Activated T-helper 1 cell treated with anti-CD3 and anti-CD28 coated beads, Interleukin-12 subunit alpha, Interleukin-12 subunit beta, Interleukin-2, Interleukin-4 antibody, amounts not matched to agents 30 ng/mL and 10 ng/mL and 1 ng/mL, durations not matched to agents 14 hours and 24 hours and 36 hours (primary cell): ENCODE measurements at places on chromosomes 6 and 20. TPM values are rescaled to one million over a fixed set of nuclear protein-coding genes. Genes with fewer than 3 reads are reported as not detected.

CRISP3 gene
- total RNA-seq = not detected in 2 replicates

DNMT3B gene
- total RNA-seq = 0.75 and 0.93 TPM in 2 replicates

COL11A2 gene
- 0.61 and 0.65 TPM in 2 replicates for total RNA-seq

TCEA2 gene
- total RNA-seq = 33.8 TPM in 2 replicates

RAB44 gene
- 0.05 and 0.10 TPM in 2 replicates for total RNA-seq

NEDD9 gene
- 53.2 and 62.1 TPM in 2 replicates for total RNA-seq

GRCh38 chr6:35038076-35038475 is 103.1 kb downstream of the TCP11 start:
- H3K27ac ChIP-seq = no peak overlapping the region
- no peak overlapping the region for H3K4me3 ChIP-seq
- H3K27me3 ChIP-seq = no peaks in the 10 kb centered on the region
- H3K4me1 ChIP-seq = no peaks in the 10 kb centered on the region
- no peaks in the 10 kb centered on the region for H3K36me3 ChIP-seq
- DNase-seq = no peak

GRCh38 chr6:25898289-25898977 is 24.4 kb upstream of the SLC17A3 start:
- H3K27ac ChIP-seq = no peak overlapping the region
- H3K4me1 ChIP-seq = no peaks in the 10 kb centered on the region
- no peak for DNase-seq
- H3K36me3 ChIP-seq = no peaks in the 10 kb centered on the region
- no peak overlapping the region for H3K4me3 ChIP-seq

DNA sequence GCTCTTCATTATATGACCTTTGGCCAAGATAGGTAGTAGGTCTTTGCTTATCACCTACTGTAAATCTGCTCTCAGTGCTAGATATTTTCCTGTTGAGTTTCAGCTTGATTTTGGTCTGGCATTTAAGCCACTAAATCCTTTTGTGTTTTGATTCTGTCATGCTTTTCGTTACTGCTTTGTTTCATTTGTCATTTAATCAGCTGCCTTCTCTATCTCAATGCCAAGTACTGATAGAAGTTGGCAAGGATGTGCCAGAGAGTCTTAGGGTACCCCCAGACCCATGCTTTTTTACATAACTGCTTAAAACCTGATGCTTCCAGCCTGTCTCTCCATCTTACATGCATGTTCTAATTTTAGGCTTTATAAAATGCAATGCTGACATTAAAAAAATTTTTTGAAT is 300.1 kb upstream of the SASH1 start:
- DNase-seq = no peak
- H3K27me3 ChIP-seq = no peaks in the 10 kb centered on the region
- no peak overlapping the region for H3K4me3 ChIP-seq

DNA sequence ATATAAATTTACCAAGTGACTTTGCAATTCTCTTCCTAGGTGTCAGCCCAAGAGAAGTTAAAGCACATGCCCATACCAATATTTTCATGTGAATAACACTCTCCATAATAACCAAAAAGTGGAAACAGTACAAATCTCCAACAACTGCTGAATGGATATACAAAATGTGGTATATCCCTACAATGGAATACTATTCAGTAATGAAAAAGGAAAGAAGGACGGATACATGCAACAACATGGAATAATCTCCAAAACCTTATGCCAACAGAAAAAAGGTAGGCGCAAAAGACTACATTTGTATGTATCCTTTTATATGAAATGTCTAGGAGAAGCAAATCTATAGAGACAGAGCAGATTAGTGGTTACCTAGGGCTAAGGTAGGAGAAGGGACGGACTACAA is 487.7 kb upstream of the ID4 start:
- H3K27me3 ChIP-seq = no peaks in the 10 kb centered on the region
- no peak overlapping the region for H3K4me3 ChIP-seq
- DNase-seq = no peak
- no peak overlapping the region for H3K27ac ChIP-seq
- no peaks in the 10 kb centered on the region for H3K4me1 ChIP-seq

DNA sequence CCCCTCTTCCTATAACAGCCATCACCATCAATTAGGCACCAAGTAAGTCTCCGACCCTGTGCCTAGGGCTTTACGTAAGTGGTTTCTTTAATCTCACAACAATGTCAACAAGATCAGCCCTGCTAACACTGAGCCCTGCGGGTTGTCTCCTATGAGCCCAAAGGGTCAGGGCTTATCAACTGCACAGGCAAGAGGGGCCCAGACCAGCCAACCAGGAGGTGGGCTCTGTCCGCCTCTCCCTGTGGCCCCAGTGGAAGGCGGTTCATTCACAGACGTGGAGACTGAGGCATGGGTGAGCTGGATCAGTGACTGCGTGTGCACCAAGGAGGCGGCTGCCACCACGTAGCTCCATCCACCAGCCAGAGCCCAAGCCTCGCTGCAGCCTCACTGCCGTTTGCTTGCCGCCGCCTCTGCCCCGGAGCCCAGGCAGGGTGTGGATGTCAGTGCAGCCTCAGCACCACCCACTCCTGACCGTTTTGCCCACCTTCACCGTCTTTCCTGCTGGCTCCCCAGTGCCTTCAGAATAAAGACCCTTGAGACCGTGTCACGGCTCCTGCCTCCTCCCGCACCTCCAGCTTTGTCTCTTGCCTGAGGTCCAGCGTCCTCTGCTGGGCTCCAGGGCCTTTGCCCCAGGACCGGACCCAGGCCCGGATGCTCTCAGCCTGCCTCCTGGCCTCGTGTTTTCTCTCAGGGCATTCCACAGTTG is 78.7 kb downstream of the DLL1 start:
- no peaks in the 10 kb centered on the region for H3K36me3 ChIP-seq
- H3K27ac ChIP-seq = no peak overlapping the region
- H3K4me3 ChIP-seq = no peak overlapping the region
- DNase-seq = no peak
- no peaks in the 10 kb centered on the region for H3K27me3 ChIP-seq

DNA sequence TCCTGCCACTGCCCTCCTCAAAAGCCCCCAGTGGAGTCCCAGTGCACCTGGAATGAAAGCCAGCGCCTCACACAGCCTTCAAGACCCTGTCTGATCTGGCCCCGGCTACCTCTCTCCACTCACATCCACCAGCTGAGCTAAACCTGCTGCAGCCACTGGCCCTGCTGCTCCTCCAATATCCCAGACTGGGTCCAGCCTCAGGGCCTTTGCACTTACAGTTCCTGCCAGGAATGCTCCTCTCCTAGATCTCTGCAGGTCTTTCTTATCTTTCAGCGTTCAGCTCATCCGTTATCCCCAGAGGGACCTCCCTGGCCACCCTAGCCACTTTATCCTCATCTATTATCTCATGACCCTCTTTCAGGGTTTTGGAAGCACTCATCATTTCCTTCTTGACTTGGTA is 68.8 kb downstream of the KCNB1 start:
- no peak for DNase-seq
- no peaks in the 10 kb centered on the region for H3K4me1 ChIP-seq
- H3K36me3 ChIP-seq = no peaks in the 10 kb centered on the region
- H3K27me3 ChIP-seq = peaks cover 34% of the 10 kb centered on the region
- no peak overlapping the region for H3K4me3 ChIP-seq

DNA sequence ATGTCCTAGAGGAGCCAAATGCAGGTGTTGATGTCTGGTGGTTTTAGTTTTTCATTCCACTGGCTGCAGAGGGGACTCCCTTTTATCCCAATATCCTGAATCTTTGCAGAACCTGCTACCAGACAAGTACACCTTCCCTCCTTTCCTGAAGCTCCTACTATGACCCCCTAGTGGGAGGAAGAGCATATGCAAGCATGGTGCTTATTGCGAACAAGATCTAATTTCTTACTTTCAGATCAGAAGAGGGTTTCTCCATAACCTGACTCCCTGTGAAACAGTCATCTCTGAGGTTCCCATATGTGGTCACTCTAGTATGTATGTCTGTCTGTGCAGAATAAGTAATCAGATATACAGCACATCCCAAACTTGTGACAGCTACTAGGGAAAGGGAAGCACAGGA is 277.2 kb downstream of the ARHGAP18 start:
- H3K4me1 ChIP-seq = no peaks in the 10 kb centered on the region
- H3K36me3 ChIP-seq = no peaks in the 10 kb centered on the region

- H3K27ac ChIP-seq = no peak overlapping the region
- no peaks in the 10 kb centered on the region for H3K27me3 ChIP-seq
- H3K36me3 ChIP-seq = peaks cover 2% of the 10 kb centered on the region
Measured at GRCh38 chr20:3382836-3383235, 24.6 kb downstream of the DNAAF9 start.

DNA sequence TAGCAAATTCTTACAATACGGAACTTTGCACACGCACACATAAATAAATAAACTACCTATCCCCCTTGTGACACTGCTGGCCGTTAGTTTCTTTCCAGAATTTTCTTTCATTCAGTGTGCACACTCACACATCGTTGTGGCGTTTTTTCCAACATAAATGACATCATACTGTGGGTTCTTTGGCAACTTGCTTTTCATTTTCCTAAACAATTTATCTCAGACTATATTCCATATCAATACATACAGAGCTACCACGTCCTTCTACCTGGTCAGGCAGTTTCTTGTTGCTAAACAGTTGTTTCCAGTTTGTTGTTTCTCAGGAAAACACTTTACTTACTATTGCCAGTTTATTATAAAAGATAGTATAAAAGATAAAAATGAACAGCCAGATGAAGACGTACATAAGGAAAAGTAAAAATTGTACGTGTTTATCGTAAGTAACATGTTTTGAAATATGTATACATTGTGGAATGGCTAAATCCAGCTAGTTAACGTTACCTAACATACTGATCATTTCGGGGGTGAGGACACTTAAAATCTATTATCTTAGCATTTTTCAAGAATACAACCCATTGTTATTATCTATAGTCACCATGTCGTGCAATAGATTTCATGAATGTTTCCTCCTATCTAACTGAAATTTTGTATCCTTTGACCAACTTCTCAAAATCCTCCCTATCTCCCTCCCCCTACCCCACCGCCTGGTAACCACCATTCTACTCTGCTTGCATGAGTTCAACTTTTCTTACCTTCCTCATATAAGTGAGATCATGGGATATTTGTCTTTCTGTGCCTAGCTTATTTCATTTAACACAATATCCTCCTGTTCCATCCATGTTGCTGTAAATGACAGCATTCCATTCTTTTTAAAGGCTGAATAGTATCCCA is 1.2 kb upstream of the TP53RK start:
- peaks cover 48% of the 10 kb centered on the region for H3K4me1 ChIP-seq
- DNase-seq = no peak
- H3K27me3 ChIP-seq = peaks cover 3% of the 10 kb centered on the region
- peak overlapping the region; percentile 80 for H3K27ac ChIP-seq
- H3K4me3 ChIP-seq = peak overlapping the region; percentile 88
- peaks cover 15% of the 10 kb centered on the region for H3K36me3 ChIP-seq

DNA sequence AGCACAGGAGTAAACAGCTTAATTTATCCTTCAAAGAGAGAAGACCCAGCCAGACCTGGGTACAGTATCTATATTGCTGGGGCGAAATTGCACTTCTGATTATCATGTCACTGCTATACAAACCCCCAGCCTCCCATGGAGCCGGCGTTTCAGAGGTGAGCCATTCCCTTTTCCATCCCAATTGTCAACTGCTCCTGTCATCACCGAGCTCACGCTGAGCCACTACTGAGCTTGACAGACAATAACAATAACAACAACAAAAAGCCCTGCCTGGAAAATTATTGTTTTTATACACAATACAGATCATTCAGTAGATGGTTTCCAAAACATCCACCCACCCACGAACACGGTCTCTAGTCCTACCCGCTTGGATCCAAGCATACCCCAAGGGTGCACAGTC is 129.0 kb upstream of the JARID2 start:
- H3K36me3 ChIP-seq = no peaks in the 10 kb centered on the region
- DNase-seq = no peak
- no peak overlapping the region for H3K4me3 ChIP-seq
- no peak overlapping the region for H3K27ac ChIP-seq

- no peak for DNase-seq
- no peak overlapping the region for H3K4me3 ChIP-seq
- no peaks in the 10 kb centered on the region for H3K36me3 ChIP-seq
- no peaks in the 10 kb centered on the region for H3K27me3 ChIP-seq
- no peak overlapping the region for H3K27ac ChIP-seq
Measured at GRCh38 chr6:126083875-126084274, 97.5 kb downstream of the TRMT11 start.

DNA sequence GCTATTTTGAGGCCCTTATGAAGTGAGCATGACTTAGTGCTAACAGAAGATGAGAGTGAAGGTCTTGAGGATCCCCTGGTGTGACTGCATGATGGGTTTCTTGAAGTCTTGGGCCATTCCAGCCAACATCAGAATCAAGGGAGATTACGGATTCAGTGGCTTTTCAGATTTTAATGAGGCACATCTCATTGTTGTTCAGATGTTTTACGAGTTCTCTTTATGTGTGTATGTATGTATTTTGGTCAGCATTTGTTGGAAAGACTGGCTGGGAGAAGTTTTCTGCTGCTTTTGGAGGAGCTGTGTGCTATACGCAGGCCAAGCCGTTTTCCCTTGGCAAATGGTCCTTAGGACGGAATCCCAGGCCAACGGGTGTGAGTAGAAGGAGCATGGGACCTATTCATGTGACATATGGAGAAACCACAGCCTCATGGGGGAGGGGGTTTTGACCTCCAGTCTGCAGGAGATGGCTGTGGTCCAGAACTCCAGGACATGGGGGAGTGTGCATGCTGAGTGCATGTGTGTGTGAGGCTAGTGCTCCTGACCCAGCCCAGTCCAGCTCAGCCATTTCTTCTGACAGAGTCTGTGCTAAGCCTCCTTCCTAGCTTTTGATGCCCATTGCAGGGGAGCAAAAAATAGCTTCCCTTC is 35.3 kb downstream of the CHMP4B start:
- H3K27me3 ChIP-seq = no peaks in the 10 kb centered on the region
- H3K36me3 ChIP-seq = peaks cover 31% of the 10 kb centered on the region
- DNase-seq = no peak
- no peak overlapping the region for H3K27ac ChIP-seq

GRCh38 chr20:43987531-43987930 is 72.9 kb downstream of the TOX2 start:
- no peak overlapping the region for H3K27ac ChIP-seq
- peaks cover 3% of the 10 kb centered on the region for H3K27me3 ChIP-seq
- DNase-seq = no peak
- H3K4me3 ChIP-seq = no peak overlapping the region
- H3K36me3 ChIP-seq = peaks cover 3% of the 10 kb centered on the region

DNA sequence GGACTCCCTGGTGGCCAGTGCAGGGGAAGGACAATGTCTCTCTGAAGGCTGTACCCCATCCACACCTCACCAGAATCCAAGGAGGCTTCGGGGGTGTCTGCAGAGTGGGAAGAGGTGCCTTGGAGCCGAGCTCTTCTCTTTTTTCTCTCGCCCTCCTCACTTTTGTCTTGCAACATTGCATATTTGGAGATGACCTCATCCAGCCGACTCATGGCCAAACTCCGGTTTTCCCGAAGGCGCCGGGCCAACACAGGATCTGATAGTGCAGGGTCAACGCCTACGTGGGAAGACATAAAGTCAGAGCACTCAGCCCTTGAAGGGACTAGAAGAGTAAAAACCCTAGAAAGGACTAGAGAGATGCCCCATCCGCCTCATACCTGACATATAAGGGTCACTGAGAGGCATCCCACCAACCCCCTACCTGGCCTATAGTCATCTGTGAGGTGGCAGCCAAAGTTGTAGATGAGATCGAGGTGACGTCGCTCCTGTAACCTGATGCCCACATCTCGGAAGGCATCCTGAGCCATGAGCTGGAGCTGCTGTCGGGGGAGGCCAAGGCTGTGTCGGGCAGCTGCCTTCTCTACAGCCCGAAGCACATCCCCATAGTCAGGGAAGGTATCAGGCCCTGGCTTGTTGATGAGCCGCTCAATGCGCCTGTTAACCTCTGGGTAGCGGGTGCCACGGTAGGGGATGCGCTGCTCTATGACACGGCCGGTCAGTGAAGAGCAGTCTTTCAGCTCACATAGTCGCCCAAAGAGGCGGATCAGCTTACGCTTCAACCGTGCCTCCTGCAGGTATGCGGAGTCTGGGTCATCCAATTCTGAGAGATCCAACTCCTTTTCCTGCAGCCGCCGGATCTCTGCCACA is 3.0 kb upstream of the ZBTB22 start:
- H3K4me3 ChIP-seq = peak overlapping the region; percentile 97
- H3K4me1 ChIP-seq = peaks cover 75% of the 10 kb centered on the region
- H3K27ac ChIP-seq = no peak overlapping the region
- H3K27me3 ChIP-seq = no peaks in the 10 kb centered on the region
- DNase-seq = no peak
